Astrocyte of the cerebellum (primary cell): ENCODE measurements at places on chromosomes 3 and 15.

DNA sequence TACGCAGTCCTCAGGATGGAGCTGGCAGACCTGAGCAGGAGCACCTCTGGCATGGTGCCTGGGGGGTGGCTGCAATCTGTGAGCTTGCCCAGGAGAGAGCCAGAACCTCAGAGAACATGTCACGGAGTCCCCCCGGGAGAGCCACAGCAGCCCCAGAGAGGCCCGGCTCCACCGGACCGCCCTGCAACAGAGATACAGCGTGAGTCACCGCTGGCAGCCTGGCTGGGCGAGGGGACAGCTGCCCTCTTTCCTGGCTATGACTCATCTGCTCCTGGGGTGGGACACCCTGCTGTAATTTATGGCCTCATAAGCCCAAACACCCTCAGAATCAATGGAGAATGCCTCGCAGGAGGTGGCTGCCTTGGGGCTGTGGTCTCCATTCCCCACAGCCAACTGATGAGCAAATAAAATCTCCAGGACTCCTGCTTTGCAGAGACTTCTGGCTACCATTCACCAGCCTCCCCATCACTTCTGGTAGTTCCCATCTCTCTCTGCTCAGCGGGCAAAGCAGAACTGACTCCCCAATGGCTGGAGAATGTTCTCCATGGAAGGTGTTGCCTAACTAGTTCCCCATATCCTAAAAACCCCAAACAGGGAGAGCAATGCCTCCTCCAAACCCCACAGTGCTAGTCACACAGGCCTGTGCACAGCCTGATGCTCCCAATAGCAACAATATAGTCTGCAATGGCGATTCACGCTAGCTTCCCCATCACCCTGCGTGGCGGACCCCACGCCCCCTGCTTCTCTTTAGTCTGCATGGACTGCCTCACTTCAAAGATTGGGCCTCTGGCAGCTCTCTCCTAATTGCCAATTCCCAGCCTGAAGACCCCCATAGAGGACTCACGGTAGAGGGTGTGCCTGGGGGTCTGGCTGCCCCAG lies 21.6 kb downstream of the ACSBG1 start:
- DNase-seq: peak; percentile 34

DNA sequence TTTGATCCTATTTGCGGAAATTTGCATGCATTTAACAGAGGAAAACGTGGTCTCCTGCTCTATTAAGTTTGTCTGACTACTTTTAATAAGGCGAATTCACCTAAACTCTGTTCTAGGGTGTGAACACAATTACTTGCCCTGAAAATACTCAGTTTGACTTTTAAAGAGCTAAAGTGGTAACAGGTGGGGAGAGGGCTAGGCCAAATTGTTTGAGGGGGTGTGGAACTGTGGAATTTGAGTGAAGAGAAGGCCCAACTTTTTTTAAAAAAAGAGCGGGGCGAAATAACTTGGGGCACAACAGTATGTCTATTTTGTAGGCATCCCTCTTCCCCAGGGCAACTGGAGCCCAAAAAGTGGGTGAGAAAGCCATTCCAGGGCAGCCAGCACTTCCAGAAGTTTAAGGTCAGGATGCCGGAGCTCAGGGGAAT lies 580 bp upstream of the FXR1 start:
- no peak for DNase-seq

- peak; percentile 80 for DNase-seq
Measured at GRCh38 chr15:38894243-38894948, 329.8 kb upstream of the RASGRP1 start.

- no peak for DNase-seq
Measured at GRCh38 chr3:13338231-13338630, 81.9 kb downstream of the NUP210 start.

- no peak for DNase-seq
Measured at GRCh38 chr3:184561913-184562877, 610 bp downstream of the EPHB3 start.

- no peak for DNase-seq
Measured at GRCh38 chr3:81237181-81237580, 524.3 kb downstream of the GBE1 start.

DNA sequence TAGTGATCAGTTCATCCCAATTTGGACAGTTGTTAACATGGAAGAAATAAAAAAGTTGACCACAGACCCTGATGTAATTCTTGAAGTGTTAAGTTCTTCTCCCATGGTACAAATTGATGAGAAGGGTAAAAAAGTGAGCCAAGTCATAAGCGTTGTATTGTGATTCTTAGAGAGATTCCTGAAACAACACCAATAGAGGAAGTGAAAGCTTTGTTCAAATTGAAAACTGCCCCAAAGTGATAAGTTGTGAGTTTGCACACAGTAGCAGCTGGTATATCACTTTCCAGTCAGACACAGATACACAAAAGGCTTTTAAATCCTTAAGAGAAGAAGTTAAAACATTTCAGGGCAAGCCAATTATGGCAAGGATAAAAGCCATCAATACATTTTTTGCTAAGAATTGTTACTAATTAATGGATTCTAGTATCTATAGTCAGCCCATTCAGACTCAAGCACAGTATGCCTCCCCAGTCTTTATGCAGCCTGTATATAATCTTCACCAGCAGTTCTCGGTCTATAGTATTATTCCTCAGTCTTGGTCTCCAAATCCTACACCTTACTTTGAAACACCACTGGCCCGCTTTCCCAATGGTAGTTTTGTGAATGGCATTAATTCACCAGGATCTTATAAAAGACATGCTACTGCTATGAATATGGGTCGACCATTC lies 38.2 kb downstream of the CDIN1 start:
- DNase-seq: no peak

DNA sequence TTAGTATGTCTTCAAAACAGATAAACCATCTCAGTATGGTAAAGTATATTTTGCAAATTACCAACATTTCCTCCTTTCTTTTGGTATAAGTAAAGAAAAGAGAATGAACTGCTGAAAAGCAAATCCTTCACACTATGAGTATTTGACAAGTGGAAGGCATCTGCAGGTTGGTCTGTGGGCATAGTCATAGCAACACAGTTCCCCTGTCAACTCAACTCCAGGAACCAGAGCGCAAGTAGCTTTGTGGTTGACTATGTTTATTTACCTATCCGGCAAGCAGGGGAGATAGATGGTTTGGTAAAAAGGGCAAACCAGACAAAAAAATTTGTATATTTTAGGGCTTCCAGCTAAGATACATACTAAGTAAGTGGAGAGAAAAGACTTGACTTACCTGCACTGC lies 88.3 kb upstream of the PPIB start:
- DNase-seq: no peak

DNA sequence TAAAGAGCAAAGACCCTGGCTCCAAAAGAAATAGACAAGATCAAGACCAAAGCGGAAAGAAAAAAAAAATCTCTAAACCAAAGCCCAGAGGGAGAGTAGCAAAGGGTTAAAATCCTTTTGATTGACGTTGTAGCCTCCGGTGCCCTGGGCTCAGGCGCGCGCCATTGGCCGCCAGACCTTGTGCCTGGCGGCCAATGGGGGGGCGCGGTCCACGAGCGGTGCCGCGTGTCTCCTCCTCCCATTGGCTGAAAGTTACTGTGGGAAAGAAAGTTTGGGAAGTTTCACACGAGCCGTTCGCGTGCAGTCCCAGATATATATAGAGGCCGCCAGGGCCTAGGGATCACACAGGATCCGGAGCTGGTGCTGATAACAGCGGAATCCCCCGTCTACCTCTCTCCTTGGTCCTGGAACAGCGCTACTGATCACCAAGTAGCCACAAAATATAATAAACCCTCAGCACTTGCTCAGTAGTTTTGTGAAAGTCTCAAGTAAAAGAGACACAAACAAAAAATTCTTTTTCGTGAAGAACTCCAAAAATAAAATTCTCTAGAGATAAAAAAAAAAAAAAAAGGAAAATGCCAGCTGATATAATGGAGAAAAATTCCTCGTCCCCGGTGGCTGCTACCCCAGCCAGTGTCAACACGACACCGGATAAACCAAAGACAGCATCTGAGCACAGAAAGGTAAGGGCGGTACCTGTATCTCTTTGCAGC lies at the start of gene HES1:
Gene HES1, plus strand, starts transcription at position 343 of the 713 bp plus-strand sequence. Its CDS starts 233 bp downstream, at position 576.
- peak; percentile 92 for DNase-seq

- no peak for DNase-seq
Measured at GRCh38 chr15:87609894-87610293, 646.6 kb downstream of the NTRK3 start.

DNA sequence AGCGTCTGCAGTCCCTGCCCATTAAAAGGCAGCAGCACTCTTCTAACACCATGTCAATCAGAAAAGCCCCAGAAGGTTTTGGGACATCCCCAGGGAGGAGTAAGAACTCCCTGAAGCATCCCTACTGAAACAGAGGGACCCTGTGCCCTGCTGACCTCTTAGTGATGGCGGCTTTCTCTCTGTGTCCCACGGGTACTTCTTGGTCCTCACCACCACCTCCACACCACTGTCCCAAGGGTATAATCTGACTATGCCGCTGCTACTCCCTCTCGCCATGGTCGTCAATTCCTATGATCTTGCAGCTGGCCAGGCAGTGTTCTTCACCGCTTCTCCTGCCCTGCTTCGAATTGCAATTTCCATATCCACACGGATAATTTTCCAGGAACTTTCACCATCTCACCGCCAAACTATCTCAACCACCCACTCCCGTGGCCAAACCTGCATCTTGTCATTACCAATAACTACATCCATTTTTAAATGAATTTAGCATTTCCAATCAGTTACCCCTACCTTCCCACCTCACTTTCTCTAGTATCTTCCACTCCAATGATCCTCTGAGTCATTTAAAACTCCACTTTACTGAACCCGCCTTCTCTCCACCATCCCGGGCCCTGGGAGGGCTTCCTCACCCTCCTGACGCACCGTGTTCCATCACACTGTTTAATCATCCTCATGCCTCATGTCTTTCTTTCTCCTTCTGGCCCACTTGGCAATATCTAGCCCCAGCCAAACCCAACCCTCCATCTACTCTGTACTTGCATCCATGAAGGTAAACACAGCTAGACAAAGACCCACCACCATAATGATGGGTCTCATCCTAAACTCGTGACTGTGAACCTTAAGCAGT lies 23.7 kb downstream of the PRR23E start:
- no peak for DNase-seq

DNA sequence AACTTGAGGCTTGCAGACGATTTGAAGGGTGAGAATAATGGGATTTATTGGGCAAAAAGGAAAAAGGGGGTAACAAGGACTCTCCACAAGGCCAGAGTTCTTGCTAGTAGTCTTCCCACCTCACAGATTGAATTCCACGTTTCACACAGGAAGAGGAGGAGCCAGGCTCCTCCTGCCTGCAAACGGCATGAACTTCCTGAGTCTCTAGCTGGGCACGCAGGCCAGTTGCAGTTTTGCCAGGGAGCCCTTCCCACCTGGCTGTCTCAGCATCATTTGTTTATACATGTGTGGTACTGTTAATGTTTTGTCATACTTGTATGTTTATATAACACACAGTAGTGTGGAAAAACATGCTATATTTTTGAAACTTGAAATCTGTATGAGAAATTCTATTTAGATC lies 155.0 kb downstream of the NLGN1 start:
- no peak for DNase-seq
